ENCODE measurements at places on chromosomes 4 and X.

GRCh38 chr4:28248269-28248668, 1387.6 kb downstream of the STIM2 start:
- DNase-seq = no peak

- no peak for DNase-seq
These were observed 750.5 kb downstream of the FAM133A start for GRCh38 chrX:94424456-94424855.

GRCh38 chr4:79685542-79685941, 277.5 kb upstream of the GK2 start:
- no peak for DNase-seq

DNA sequence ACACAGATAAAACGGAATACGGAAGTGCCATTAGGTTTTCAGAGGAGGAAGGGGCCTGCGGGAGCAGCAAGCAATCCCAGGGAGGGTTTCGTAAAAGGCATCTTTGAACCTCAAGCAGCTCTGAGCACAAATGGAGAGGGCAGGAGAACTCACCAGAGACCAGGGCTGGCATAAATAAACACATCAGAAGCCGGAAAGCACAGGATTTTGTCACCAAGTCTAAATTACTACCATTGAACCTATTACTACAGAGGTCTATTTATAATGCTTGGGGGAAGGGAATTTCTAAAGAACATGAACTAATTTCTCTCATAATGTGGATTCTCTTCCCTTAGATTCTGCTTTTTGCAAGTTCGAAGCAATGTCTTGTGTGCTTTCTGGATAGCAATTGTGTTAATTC, 39.6 kb upstream of the MBTPS2 start:
- no peak for DNase-seq

DNA sequence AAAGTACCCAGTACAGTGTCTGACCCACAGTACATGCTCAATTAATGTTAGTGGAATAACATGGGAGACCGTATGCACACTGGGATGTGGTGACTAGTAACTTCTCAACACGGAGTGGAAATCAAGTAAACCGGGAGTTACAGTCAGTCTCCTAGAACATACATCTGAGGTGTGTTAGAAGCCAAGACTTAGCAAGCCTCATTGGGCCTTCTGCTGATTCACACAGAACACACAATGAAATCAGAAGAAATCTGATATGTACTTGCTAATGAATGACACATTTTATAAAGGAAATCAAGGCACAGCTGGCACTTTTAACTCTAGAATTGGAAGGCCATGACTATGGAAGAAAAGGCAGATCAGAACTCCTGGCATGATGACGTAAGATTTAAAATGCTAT, 13.0 kb downstream of the TRAPPC2 start:
- no peak for DNase-seq

GRCh38 chr4:125688841-125689240, 374.1 kb downstream of the FAT4 start:
- no peak for DNase-seq

- no peak for DNase-seq
These were observed 392.4 kb upstream of the ATOH1 start for GRCh38 chr4:93436000-93436626.

GRCh38 chrX:67953658-67954057, 409.8 kb downstream of the AR start:
- no peak for DNase-seq

- DNase-seq = no peak
These were observed 347.1 kb downstream of the IDS start for GRCh38 chrX:149157976-149158375.

DNA sequence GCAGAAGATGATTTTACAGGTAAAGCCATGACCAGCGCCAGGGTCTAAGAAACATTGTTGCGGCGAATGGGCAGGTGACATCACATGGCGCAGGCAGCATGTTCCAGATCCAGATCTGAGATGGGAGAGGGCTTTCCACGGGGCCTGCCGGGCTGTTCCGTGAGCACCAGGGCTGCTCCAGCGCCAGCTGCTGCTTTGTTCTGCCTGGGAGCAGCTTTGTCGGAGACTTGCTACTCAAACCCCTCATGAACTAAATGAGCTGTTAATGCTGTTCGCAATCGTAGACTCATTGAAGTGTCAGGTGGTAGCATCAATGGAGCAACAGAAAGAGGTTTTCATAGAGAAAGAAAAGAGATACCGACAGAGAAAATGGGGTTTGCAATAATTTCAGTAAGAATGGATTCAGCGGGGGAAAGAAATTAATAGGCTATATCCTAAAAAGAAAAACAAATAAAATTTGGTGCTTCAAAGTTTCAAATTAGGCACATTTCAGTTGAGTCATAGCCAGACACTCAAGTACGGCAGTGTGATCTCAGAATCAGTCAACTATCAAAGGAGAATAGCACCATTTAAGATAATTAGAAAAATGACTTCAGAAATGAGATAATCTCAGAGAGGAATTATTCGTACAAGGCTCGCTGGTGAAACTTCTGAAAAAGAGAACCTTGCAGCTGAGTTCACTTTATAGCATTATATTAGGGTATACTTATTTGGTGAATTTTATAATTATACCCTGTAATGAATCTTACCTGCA, 23.9 kb downstream of the SORBS2 start:
- no peak for DNase-seq

DNA sequence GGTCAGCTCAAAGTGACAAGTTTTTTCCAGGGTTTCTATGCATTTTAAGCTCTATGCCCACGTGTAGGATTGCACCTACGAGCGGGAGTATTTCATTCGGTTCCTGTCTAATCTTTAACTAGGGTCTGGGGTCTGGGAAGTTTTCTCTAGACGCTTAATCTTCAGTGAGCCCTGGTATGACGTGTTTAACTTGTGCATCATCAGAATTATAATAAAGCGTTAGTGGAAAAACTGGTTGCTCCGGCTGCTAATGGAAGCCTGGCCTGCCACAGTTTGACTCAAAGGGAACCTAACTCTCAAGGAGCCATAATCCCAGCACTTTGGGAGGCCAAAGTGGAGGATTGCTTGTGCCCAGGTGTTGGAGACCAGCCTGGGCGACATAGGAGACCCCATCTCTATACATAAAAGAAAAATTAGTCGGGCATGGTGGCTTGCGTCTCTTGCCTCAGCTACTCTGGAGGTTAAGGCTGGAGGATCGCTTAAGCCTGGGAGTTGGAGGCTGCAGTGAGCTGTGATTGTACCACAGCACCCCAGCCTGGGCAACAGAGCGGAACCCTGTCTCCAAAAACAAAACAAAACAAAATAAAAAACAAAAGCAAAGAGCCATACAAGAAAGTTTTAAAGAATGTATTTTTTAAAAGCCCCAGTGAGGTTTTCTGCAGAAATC, 30.2 kb downstream of the ARSD start:
- DNase-seq = no peak

- no peak for DNase-seq
These were observed 444.2 kb upstream of the SLIT2 start for GRCh38 chr4:19807505-19807904.

- DNase-seq = no peak
These were observed 545.6 kb downstream of the TRAM1L1 start for GRCh38 chr4:116539744-116540143.
